T-cell (primary cell): ENCODE measurements at places on chromosomes 11 and 22.

DNA sequence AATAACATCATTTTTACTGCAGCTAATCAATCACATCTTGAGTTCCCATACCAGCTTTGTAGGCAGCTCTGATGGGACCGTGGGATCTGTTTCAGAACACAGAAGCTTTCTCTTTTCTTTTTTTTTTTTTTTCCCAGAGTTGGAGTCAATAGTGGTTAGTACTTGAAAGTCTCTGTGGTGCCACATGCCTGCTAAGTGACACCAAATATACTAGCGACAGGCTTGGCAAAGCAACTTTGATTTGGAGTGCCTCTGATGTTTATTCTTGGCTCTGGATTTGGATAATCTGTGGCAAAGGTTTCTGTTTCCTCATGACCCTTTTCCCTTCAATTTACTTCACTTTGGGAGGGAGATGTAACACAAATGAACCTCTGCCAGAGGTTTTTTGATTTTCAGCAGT, 681.4 kb upstream of the TENM4 start:
- no peak for DNase-seq

DNA sequence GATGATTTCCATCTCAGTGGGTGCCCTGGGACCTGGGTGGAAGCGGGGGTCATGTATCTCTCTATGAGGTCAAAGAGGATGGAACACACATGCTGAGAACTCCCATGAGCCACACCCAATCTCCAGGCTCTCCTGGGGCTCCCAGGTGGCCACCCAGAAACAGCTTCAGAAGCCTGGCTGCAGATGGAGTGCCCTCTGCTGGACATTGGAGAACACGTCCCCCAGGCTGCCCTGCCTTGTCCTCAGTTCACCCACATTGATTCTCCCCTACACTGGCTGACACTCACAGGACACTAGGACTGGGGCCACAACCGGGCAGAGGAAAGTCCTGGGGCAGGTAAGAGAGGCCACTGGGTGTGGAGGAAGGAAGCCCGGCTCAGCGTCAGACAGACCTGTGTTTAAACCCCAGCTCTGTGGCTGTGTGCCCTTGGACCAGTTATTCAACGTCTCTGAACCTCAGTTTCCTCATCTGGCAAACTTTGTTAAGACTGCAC, 4.5 kb upstream of the NOL12 start:
- peak; percentile 56 for DNase-seq

- DNase-seq = no peak
Measured at GRCh38 chr22:47816121-47816862, 1053.8 kb downstream of the TBC1D22A start.

DNA sequence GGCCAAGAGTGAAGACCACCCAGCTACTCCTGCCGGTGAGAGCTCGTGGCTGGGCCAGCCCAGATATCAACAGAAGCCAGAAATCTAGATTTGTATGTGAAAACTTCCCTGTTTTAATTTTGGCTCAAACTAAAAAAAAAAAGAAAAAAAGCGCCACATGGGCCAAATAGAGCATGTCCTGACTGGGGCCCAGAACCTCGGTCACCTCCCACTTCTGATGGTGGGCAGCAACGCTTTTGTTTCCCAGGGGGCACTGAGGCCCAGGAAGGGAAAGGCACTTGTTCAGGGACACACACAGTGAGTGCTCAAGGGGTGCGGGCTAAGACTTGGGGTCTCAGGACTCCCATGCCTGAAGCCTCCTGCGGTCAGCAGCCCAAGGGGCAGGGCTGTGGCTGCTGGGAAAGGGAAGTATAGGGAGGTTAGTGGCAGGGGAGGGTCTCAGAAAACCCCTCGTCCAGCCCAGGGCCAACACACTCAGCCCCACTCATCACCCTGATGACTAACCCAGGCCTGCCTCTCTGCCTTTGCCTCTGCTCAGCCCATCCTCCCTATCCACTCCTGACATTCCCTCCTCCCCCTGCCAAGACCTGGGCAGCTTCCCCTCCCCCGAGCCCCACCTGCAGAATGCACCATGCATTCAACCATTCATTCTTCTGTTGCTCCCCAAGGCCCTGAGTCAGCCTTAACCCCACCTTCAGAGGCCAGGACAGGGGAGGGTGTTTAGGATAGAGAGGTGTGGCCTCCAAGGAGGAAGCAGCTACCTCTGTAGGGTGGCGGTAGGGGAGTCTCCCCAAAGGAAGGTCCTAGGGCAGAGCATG, 30.0 kb upstream of the TCF20 start:
- DNase-seq = peak; percentile 44

- no peak for DNase-seq
Measured at GRCh38 chr11:18063125-18063524, 17.1 kb upstream of the TPH1 start.

GRCh38 chr11:19912958-19913892, 200.6 kb downstream of the NAV2 start:
- DNase-seq = no peak

- no peak for DNase-seq
Measured at GRCh38 chr11:63889344-63889743, 27.6 kb downstream of the RCOR2 start.

DNA sequence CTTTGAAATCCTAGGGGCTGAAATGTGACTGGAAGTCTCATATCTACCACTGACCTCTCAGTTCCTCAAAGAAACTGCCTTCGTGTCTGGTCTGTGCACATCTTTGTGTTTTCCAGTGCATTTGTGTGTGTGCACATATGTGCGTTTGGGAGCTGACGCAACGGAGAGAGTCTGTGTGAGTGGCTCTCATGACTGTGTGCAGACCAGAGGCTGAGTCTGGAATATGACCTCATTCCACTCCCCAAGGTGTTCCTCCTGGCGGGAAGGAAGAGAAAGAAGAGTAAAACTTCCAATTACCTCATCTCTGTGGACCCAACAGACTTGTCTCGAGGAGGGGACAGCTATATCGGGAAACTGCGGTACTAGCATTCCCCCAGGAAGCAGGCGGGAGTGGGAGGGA, 16.5 kb downstream of the TUB start:
- DNase-seq = no peak

DNA sequence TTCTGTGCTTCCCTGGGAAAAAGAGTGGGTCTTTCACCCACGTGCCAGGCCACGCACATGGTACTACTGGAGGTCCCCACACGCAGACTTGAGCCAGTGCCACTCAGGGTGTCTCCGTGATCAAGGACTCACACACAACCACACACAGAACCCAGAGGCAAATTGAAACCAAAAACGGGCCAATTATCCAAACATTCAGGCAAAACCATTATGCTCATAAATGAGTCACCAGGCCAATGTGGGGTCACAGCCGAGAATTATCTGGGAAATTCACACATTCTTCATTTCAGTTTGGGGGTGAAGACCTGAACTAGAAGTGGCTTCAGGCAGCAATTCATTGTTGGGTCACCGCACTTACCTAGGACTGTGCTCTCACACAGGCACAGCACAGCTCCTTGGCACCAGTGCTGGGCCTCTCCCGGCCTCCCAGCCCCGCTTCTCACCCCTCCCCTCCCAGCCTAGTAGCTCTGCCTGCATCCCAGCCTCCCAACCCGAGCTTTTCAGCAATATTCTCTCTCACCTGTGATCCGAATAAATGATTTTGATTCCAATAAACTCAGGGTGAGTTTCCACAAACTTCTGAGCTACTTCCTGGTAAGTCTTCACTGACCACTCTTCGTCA, 28.0 kb downstream of the ADA2 start:
- DNase-seq = no peak

DNA sequence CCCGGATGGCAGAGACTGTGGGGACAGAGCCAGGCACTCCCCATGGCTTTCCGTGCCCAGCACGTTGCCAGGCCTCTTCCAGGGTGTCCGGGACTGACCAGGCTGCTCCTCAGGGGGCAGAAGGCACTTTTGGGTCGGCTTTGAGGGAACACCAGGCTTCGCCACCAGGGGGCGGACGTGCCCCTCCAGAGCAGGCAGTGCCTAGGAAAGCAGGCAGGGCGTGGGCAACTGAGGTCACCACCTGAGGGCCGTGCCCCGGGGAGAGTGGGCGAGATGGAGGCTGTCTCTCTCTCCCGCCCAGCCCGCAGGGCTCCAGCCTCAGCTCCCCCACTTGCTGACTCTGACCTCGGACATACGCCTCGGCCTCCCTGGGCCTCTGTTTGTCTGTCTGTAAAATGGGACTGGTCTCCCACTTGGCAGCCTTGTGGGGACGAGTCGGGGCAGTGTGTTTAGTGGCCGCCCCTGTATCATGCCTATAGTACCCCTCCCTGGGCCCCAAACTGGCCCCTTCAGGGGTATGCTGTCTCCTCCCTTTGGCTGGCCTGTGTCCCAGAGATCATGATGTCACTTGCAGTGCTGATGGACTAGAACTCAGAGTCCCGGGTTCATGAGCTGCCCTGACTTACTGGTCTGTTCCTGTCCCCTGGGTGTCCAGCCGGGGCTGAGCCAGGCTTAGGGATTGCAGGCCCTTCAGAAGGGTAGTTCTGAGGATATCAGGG, 4.4 kb upstream of the PRR5 start:
- DNase-seq = peak; percentile 77

GRCh38 chr11:59857439-59858434, 8.6 kb downstream of the TCN1 start:
- DNase-seq = no peak

DNA sequence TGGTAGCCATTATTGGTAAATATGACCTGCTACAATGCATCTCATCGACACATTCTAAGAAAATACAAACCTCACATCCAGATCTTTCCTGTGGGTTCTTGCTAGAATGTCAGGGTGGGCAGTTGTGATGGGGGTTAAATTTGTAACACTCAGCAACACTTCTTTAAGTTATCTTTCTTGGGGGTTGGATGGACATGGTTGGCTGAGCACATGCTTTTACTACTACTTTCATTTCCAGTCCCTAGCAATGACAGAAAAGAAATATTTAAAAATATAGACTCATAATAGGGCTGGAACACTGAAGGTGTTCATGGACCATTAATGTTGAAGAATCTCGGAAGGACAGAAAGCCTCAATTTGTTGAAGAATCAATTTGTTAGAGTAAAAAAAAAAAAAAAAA, 57.6 kb downstream of the APOL3 start:
- DNase-seq = no peak

- DNase-seq = no peak
Measured at GRCh38 chr11:11966354-11966741, 42.1 kb downstream of the DKK3 start.

GRCh38 chr11:45560913-45561281, 104.5 kb downstream of the CHST1 start:
- DNase-seq = no peak

DNA sequence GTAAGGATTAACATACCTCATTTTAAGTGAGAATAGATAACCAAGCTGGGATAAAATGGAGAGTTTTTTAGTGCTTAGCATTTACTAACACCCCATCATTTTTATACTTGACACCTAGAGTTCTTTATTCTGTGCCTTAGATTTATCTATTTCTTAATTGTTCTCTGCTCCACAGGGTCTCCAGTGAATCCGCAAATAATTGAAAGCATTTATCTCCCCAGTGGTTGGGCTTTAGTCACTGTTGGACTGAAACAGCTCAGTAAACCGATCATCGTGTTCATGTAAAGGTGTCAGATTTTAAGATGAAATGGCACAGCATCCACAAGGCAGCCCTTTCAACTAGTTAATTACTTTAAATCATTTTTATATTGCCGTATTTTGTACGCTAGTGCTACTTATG, 17.8 kb upstream of the GRIA4 start:
- no peak for DNase-seq

DNA sequence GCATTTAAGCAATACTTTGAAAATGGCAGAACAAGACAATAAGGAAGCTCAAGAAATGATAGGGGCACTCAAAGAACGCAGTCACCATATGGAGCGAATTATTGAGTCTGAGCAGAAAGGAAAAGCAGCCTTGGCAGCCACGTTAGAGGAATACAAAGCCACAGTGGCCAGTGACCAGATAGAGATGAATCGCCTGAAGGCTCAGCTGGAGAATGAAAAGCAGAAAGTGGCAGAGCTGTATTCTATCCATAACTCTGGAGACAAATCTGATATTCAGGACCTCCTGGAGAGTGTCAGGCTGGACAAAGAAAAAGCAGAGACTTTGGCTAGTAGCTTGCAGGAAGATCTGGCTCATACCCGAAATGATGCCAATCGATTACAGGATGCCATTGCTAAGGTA, 51.9 kb downstream of the SPECC1L start:
- DNase-seq = no peak

- no peak for DNase-seq
Measured at GRCh38 chr11:45483416-45483815, 182.0 kb downstream of the CHST1 start.

GRCh38 chr11:86220653-86221052, 23.9 kb upstream of the EED start:
- DNase-seq = no peak

DNA sequence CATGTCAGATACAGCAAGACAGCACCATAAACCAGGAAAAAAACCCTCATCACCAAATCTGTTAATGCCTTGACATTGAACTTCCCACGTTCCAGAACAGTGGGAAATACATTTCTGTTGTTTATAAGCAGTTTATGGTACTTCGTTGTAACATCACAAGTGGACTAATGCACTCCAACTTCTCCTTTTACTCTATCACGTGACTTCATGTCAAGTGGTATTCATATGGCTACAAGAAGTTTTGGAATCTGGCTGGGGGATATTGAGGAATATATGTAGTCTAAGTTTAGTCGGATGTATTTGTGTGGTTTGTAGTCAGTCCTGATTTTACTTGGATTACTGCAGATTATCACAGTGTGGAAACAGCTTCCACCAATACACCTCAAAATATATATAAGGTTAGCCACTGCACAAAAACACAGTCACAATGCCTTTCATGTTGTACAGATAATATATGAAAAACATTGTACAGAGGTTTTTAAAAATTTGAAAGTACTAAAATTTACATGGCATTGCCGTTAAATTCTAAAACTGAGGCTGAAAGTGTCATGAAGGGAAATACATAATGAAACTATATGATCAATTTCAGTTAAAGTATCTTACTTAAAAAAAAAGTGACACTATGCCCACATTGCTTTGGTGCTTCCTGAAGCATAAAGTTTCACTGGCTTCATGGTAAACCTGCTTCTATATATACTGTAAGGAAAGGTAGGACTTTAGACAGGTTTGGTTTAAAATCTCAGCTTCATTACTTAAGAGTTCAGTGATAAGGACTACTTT, 134.1 kb downstream of the CASP12 start:
- no peak for DNase-seq

DNA sequence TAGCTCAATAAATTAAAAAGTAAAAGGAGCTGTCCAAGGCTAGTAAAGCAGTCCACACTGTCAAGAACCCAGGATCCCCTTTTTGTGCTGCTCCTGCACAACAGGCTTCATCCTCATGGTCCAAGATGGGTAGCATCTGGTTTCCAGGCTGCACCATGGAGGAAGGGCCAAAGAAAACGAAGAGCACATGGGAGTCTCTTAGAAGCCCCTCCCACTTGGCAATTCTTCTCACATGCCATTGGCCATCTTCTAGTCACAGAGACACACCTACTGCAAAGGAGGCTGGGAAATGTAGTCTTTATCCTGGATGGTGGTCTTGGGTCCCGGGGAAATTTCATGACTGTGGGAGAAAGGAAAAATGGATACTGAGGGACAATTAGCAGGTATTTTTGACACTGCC, 37.8 kb downstream of the PRR5L start:
- no peak for DNase-seq

DNA sequence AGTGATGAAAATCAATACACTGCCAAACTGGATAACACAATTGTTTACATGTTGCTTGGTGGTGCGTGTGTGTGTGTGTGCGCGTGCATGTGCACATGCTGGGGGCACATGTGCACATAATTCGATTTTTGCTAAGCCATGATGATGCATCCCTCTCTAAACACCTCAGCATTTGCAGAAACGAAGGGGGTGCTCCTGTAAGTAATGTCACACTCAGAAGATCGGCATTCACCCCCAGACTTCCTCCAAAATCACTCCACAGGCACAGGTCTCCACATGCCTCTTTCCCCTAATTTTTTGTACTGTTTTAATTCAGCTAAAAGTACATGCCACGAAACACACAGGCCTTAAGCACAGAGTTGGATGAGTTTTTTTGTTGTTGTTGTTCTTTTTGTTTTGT, 341.5 kb downstream of the SHANK2 start:
- DNase-seq = no peak
